ENCODE measurements at places on chromosomes 7 and 10.
A peak's percentile ranks its signal among the peaks of the same experiment; 100 is the strongest.

GRCh38 chr7:1981201-1981877, 251.4 kb downstream of the MAD1L1 start:
- peaks cover 19% of the 10 kb centered on the region for H3K4me1 ChIP-seq
- peaks cover 5% of the 10 kb centered on the region for H3K36me3 ChIP-seq
- no peaks in the 10 kb centered on the region for H3K27me3 ChIP-seq
- H3K27ac ChIP-seq, result no peak overlapping the region
- no peak for DNase-seq

GRCh38 chr7:35805876-35806275, 5.0 kb downstream of the SEPTIN7 start:
- H3K27me3 ChIP-seq, result no peaks in the 10 kb centered on the region
- no peak for DNase-seq
- H3K36me3 ChIP-seq, result peaks cover 27% of the 10 kb centered on the region
- peak overlapping the region; percentile 90 for H3K27ac ChIP-seq

DNA sequence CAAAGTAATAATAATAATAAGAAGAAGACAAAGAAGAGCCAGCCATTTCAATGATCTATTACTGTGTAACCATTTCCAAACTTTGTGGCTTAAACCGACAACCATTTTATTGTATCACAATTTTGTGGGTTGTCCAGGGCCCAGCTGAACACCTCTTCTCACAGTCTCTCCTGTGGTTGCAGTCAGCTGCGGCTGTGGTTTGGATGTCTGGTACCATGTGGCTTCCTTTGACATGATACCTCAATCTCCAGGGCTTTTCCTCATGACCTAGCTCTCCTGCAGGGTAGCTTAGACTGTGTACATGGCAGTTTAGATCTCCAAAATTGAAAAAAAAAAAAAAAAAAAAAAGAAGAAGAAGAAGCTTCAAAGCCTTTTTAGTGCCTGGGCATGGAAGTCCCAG, 72.6 kb upstream of the NFKB2 start:
- peak overlapping the region; percentile 62 for H3K27ac ChIP-seq
- no peak for DNase-seq
- H3K4me1 ChIP-seq, result peaks cover 39% of the 10 kb centered on the region
- H3K27me3 ChIP-seq, result no peaks in the 10 kb centered on the region
- H3K4me3 ChIP-seq, result no peak overlapping the region

DNA sequence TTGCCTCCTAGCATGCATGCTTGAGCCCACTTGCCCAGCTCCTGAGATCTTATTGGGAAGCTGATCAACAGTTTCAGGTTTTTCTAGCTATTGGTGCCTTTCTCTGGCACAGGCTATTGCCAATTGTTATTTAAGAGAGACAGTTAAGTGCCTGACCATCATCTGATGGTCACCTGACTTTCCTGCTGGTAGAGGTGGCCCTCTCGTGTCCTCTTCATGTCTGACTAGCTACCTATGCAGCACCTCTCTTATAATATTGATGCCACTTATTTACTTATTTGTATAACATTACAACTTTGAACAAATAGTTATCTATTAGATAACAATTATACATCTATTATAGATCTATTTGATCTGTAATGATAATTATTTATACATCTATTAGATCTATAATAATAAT, 205.9 kb upstream of the SEMA3D start:
- no peak overlapping the region for H3K4me3 ChIP-seq
- H3K27me3 ChIP-seq, result no peaks in the 10 kb centered on the region
- H3K36me3 ChIP-seq, result no peaks in the 10 kb centered on the region
- no peak for DNase-seq
- no peaks in the 10 kb centered on the region for H3K4me1 ChIP-seq

GRCh38 chr7:74031403-74032190, 3.6 kb downstream of the ELN start:
- H3K36me3 ChIP-seq, result peaks cover 2% of the 10 kb centered on the region
- H3K4me1 ChIP-seq, result peaks cover 13% of the 10 kb centered on the region
- peak overlapping the region; percentile 30 for H3K27ac ChIP-seq
- H3K27me3 ChIP-seq, result peaks cover 53% of the 10 kb centered on the region
- no peak for DNase-seq

DNA sequence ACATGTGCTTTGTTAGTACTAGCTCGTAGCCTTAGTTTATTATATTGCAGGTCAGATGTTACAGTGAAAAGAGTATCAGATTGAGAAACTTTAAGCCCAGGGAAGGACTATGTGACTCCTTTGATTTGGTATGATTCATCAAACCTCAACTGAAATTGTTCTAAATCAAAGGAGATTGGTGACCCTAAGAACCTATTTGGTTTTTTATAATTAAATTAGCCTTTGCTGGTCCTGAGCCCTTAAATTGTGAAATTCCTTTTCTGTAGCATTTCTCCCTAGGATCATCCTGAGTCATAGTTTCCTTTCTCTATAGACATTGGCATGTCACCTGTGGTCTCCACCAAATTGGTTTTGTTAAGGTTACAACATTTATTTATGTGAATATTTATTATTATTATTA, 89.7 kb downstream of the POLR1F start:
- no peaks in the 10 kb centered on the region for H3K4me1 ChIP-seq
- H3K4me3 ChIP-seq, result no peak overlapping the region

GRCh38 chr10:123582084-123582989, 83.8 kb upstream of the GPR26 start:
- peak; percentile 32 for DNase-seq
- peaks cover 70% of the 10 kb centered on the region for H3K27me3 ChIP-seq

GRCh38 chr7:134865001-134865845, 85.8 kb downstream of the CALD1 start:
- H3K27me3 ChIP-seq, result no peaks in the 10 kb centered on the region
- H3K4me1 ChIP-seq, result peaks cover 11% of the 10 kb centered on the region
- DNase-seq, result no peak
- H3K4me3 ChIP-seq, result peak overlapping the region; percentile 59

DNA sequence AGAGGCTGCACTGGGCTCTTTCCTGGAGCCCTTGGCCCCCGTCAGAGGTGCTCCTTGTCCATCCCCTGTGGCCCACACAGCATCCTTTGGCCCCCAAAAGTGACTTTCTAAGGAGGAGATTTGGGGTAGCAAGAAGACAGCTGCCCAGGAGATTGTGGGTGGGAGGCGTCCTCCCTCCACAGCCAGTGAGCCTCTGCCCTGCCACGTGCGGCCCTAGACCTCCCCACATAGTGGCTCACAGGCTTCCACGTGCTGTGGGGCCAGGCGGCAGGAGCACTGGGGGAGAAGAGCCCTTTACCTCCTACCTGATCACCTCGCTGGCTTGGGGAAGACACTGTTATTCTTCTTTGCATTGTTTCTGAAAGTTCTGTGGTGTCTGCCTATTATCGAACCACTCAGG, 178.8 kb downstream of the TCERG1L start:
- H3K27ac ChIP-seq, result no peak overlapping the region
- no peaks in the 10 kb centered on the region for H3K4me1 ChIP-seq
- DNase-seq, result no peak
- no peaks in the 10 kb centered on the region for H3K27me3 ChIP-seq
- no peak overlapping the region for H3K4me3 ChIP-seq
- no peaks in the 10 kb centered on the region for H3K36me3 ChIP-seq

DNA sequence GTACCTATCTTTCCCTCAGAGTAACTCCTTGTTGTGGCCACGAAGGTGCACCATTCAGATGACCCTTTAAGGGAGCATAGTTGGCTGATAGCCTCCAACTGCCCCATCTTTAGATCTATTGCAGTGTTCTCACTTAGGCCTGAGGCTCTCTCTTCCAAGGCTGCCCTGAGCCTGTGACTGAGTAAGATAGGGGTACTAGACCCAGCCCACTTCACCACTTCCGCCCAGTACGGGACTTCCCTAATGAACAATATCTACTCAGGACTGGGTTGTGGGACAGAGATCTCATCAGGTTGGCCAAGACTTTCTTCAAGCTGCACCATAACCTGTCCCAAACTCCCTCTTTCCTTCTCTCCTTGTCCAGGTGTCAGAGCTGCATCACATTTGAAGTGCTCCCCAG, 5.7 kb upstream of the GNAI1 start:
- H3K27ac ChIP-seq, result no peak overlapping the region
- no peaks in the 10 kb centered on the region for H3K36me3 ChIP-seq
- DNase-seq, result no peak
- H3K4me3 ChIP-seq, result no peak overlapping the region
- H3K27me3 ChIP-seq, result peaks cover 5% of the 10 kb centered on the region

- H3K4me1 ChIP-seq, result no peaks in the 10 kb centered on the region
- no peaks in the 10 kb centered on the region for H3K27me3 ChIP-seq
- DNase-seq, result no peak
- no peak overlapping the region for H3K27ac ChIP-seq
- no peak overlapping the region for H3K4me3 ChIP-seq
- peaks cover 5% of the 10 kb centered on the region for H3K36me3 ChIP-seq
These were observed 312.3 kb downstream of the CAMK1D start for GRCh38 chr10:12661671-12662070.

DNA sequence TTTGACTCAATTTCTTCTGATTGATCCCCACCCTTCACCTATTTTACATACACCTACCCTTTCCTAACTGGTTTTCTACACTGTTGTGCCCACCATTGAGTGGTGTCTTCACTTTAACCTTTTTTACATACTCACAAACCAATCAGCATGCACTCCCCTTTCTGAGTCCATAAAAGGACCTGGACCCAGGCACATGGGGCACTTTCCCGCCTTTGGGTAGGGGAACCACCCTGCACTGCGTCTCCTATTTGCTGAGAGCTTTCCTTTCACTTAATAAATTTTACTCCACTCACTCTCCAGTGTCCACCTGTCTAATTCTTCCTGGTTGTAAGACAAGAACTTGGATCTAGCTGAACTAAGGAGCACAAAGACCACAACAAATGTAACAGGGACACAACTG, 33.8 kb downstream of the ANKMY2 start:
- H3K4me3 ChIP-seq, result no peak overlapping the region
- no peaks in the 10 kb centered on the region for H3K4me1 ChIP-seq
- DNase-seq, result no peak

- H3K27me3 ChIP-seq, result peaks cover 7% of the 10 kb centered on the region
- no peak for DNase-seq
- no peaks in the 10 kb centered on the region for H3K36me3 ChIP-seq
- H3K4me1 ChIP-seq, result no peaks in the 10 kb centered on the region
These were observed 588.7 kb upstream of the PFKP start for GRCh38 chr10:2478656-2479055.

GRCh38 chr7:139345042-139345441, 3.9 kb downstream of the FMC1 start:
- peaks cover 27% of the 10 kb centered on the region for H3K4me1 ChIP-seq
- peaks cover 29% of the 10 kb centered on the region for H3K36me3 ChIP-seq
- H3K27me3 ChIP-seq, result peaks cover 9% of the 10 kb centered on the region
- no peak overlapping the region for H3K27ac ChIP-seq
- H3K4me3 ChIP-seq, result no peak overlapping the region

DNA sequence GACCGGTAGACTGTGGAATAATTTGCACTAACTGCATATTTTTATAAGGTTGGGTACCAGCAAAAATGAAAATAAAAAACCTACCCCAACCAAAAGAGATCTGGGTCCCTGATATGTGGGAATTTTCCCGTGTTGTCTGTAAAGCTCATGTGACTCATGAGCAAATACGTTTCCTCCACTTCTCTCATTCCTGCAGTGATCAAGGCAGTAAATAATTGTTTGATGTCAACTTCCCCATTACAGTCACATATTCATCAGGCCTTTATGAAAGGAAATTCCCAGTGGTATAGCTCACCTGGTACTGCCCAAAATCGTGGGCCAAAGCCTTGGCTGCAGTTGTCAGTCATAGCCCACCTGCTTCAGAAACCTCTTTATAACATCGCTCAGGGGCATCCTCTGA, 166.0 kb upstream of the ANK3 start:
- H3K27me3 ChIP-seq, result no peaks in the 10 kb centered on the region
- no peak overlapping the region for H3K4me3 ChIP-seq
- H3K4me1 ChIP-seq, result peaks cover 7% of the 10 kb centered on the region
- no peak for DNase-seq

DNA sequence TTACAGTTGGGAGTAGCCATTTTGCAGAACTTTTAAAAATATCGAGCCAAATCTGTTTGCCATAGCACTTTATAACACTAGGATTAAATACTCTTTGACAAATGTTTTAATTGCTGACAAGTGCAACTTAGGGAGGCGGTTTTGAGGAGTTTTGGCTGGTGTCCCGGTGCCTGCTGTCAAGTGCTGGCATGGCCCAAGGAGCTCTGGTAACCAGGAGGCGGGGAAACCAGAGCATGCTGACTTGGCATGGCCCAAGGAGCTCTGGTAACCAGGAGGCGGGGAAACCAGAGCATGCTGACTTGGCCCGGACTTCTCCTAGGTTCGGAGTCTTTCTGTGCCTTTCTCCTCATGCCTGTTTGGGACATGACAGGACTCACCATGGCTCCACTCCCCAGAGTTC, 30.8 kb upstream of the ZNF32 start:
- H3K27me3 ChIP-seq, result peaks cover 57% of the 10 kb centered on the region
- no peak overlapping the region for H3K4me3 ChIP-seq
- no peak overlapping the region for H3K27ac ChIP-seq
- H3K36me3 ChIP-seq, result no peaks in the 10 kb centered on the region
- H3K4me1 ChIP-seq, result no peaks in the 10 kb centered on the region

DNA sequence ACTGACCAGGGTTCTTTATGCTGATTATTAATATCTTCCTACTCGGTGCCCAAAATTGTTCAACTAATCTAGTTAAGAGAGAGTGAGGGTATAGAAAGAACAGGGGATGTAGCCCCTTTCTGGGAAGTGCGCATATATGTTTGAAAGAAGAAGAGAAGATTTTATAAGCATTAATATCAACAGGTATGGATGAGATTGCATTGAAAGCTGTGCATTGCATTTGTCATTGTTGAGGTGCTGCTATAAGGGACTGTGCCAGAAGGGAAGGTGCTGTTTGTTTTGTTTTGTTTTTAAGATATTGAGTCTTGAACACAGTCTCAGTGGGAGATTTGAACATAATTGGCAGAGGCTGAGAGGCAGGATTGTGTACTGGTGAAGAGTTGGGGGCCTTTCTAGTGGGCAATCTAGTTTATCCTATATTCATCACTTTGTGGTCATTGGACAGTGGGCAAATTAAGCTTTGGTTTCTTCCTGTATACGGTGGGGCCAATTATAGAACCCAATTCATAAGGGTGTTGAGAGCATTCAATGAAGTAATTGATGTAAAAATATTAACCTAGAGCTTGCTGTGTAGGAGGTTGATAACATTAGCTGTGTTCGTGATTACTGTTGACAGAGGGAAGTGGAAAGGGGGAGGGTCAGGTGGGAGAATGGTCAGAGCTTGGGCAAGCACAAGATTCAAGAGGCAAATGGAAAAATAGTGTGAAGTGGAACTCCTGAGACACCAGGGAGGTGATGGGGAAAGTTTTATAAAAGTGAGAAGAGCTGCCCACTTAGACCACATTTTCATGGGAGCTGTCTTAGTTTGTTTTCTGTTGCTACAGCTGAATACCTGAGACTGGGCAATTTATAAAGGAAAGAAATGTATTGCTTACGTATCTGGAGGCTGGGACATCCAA, 19.9 kb upstream of the PCGF5 start:
- no peak for DNase-seq
- peaks cover 11% of the 10 kb centered on the region for H3K36me3 ChIP-seq
- peaks cover 67% of the 10 kb centered on the region for H3K4me1 ChIP-seq
- peak overlapping the region; percentile 88 for H3K27ac ChIP-seq
- H3K27me3 ChIP-seq, result no peaks in the 10 kb centered on the region

All from central memory CD8-positive, alpha-beta T cell (primary cell).